GM23338 (cell line): ENCODE measurements at places on chromosomes 6 and 20. TPM values are rescaled to one million over a fixed set of nuclear protein-coding genes. Genes with fewer than 3 reads are reported as not detected.

DNA sequence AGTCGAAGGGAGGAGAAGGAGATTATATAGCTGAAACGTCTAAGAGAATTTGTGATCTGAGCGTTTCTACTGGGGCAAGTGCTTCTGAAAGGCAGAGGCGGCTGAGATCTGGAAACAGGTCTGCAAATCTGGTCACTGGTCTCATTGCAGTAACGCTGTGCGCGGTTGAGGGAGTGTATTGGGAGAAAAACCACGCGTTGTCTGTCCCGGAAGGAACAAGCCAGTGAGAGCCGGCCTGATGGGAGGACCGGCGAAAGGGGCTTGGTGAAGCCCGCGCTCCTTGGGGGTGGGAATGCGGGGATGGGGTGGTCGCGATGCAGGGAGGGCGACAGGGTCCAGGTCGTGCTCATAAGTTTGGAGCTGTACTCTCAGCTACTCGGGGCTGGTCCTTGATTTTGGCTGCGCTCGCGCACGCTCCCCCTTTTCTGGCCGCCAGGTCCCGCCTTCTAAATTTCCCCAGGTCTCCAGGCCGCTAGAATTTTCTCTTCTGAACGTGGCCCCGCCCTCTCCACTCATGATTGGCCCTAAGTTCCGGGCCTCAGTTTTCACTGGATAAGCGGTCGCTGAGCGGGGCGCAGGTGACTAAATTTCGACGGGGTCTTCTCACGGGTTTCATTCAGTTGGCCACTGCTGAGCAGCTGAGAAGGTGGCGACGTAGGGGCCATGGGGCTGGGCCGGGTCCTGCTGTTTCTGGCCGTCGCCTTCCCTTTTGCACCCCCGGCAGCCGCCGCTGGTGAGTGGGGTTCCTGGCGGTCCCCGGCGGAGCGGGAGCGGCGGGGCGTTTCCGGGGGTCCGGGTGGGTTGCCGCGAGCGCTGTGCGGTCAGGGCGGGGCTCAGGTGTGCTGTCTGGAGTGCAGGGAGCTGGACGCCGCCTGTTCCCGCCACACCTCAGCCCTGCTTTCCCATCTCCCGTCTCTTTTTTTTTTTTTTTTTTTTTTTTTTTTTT lies at the start of gene MICB:
TSS of gene MICB (plus strand) at position 615 of the 946 bp plus-strand sequence. CDS start at position 664, 49 bp downstream.
- peaks cover 38% of the 10 kb centered on the region for H3K27me3 ChIP-seq
- peak; percentile 99 for DNase-seq
- H3K4me1 ChIP-seq, result peaks cover 22% of the 10 kb centered on the region
- no peaks in the 10 kb centered on the region for H3K36me3 ChIP-seq

GRCh38 chr20:62796699-62797491 lies 622 bp downstream of the MRGBP start:
- no peak overlapping the region for H3K27ac ChIP-seq
- peak overlapping the region; percentile 67 for H3K4me3 ChIP-seq
- H3K4me1 ChIP-seq, result peaks cover 7% of the 10 kb centered on the region; the same call in 1 of the 2 replicates
- peaks cover 7% of the 10 kb centered on the region; the same call in 1 of the 2 replicates for H3K36me3 ChIP-seq
- peak; percentile 63 for DNase-seq

Gene TSPYL4
- total RNA-seq, result 16.2 and 19.8 TPM in 2 replicates

GRCh38 chr6:51568771-51569170 lies 518.6 kb downstream of the PKHD1 start:
- no peak overlapping the region for H3K4me3 ChIP-seq
- H3K4me1 ChIP-seq, result no peaks in the 10 kb centered on the region
- no peaks in the 10 kb centered on the region for H3K27me3 ChIP-seq

Gene CNKSR3
- 3.5 and 5.7 TPM in 2 replicates for total RNA-seq

Gene SIRPG
- not detected in 2 replicates for total RNA-seq

DNA sequence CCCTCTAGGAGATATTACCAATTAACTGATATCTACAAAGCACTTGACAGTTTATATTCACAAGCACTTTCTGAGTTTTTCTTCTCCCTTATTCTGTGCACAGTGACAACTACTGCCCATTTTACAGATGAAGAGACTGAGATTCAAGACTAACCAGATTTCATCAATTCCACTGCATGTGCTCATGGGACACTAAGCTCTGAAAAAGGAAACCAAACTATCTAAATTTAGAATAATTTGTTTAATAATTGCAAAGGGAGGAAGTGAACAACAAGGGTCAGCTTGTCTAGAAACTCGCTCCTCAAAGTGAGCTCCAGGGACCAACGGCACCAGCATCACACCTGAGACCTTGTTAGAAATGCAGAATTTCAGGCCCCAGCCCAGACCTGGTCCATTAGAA lies 50.8 kb upstream of the MYLIP start:
- no peaks in the 10 kb centered on the region for H3K36me3 ChIP-seq
- no peak overlapping the region for H3K4me3 ChIP-seq
- no peak for DNase-seq
- no peak overlapping the region for H3K27ac ChIP-seq

- no peaks in the 10 kb centered on the region for H3K27me3 ChIP-seq
- peaks cover 2% of the 10 kb centered on the region; the same call in 1 of the 2 replicates for H3K4me1 ChIP-seq
- H3K4me3 ChIP-seq, result no peak overlapping the region
- H3K27ac ChIP-seq, result no peak overlapping the region
- DNase-seq, result no peak
Measured at GRCh38 chr6:125759959-125760457, 10.6 kb downstream of the HEY2 start.

DNA sequence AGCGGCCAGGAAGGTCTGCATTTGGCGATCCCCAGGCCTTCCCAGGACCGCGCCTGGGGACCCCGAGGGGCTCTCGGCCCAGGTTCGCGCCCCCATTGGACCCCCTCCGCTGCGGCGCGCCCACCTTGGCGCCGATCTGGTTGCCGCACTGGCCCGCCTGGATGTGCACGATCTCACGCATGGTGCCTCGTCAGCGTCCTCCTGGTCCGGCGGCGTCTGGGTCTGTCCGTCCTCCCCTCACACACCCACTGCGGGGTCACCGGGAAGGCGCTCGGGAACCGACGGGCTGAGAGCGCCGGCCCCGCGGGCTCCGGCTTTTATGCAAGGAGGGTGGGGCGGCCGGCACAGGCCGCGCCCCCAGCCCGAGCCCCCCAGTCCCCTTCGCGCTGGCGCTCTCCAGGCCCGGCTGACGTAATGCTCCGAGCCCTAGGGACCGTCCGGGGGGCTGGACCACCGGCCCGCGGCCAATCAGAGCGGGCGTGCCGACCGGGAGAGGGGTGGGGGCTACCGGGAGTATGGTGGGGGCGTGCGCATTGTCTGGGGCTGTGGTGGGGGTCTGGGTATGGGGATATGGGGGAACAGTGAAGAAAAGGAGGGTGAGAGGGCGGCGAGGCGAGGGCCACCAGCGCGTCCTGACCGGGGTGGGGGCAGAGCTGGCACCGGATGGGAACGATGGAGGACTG lies at the start of gene TUBB2B:
TSS of gene TUBB2B (minus strand) at position 291 of the 683 bp plus-strand sequence. CDS start at position 181, 110 bp downstream.
- H3K36me3 ChIP-seq, result peaks cover 6% of the 10 kb centered on the region
- H3K27me3 ChIP-seq, result peaks cover 26% of the 10 kb centered on the region
- H3K27ac ChIP-seq, result peak within 1 kb of the TSS; percentile 79; the same call in 1 of the 2 replicates
- peaks cover 30% of the 10 kb centered on the region for H3K4me1 ChIP-seq
- H3K4me3 ChIP-seq, result peak within 1 kb of the TSS; percentile 93

- no peak overlapping the region for H3K27ac ChIP-seq
- H3K4me3 ChIP-seq, result no peak overlapping the region
- DNase-seq, result no peak
- peaks cover 7% of the 10 kb centered on the region for H3K4me1 ChIP-seq
Measured at GRCh38 chr6:1445650-1446330, 56.4 kb downstream of the FOXF2 start.

- peak overlapping the region; percentile 53 for H3K4me3 ChIP-seq
- DNase-seq, result peak; percentile 20
Measured at GRCh38 chr20:43188861-43189553, 699 bp downstream of the PTPRT start.

DNA sequence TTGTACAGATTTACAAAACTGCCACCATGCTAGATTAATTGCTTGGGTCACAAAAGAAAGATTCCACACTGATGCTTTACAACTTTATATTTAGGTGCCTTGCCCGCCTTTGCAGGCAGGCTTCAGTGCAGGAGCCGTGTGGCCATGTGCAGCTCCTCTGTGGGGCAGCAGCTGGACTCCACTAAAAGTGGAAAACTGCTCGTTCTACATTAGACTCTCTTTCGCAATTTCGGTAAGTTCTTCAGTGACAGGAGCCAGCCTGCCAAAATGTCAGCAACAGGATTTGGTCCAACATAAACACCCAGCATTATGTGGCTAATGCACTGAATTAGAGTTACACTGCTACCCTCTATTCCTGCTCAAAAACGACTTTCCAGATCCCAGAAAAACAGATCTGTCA lies 174.4 kb upstream of the KCNK16 start:
- H3K36me3 ChIP-seq, result no peaks in the 10 kb centered on the region
- no peak overlapping the region for H3K4me3 ChIP-seq
- peaks cover 19% of the 10 kb centered on the region for H3K4me1 ChIP-seq
- no peak for DNase-seq

Gene KHDC1L
- not detected in 2 replicates for total RNA-seq

GRCh38 chr6:1400126-1400850 lies 10.9 kb downstream of the FOXF2 start:
- H3K27ac ChIP-seq, result no peak overlapping the region
- H3K4me3 ChIP-seq, result no peak overlapping the region
- peaks cover 55% of the 10 kb centered on the region for H3K27me3 ChIP-seq
- peaks cover 14% of the 10 kb centered on the region; the same call in 1 of the 2 replicates for H3K4me1 ChIP-seq
- no peak for DNase-seq

DNA sequence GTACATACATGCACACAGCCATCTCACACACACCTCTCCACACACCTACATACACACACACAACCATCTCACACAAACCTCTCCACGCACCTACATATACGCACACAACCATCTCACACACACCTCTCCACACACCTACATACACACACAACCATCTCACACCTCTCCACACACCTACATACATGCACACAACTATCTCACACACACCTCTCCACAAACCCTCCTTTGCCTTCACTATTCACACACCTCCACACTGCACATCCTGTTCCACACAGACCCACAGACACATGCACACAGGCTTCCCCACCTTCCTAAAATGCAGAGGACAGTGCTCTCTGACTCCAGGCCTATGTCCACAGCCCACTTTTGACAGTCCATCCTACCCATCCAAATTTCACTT lies 16.3 kb upstream of the NINL start:
- H3K27me3 ChIP-seq, result no peaks in the 10 kb centered on the region
- no peaks in the 10 kb centered on the region for H3K4me1 ChIP-seq
- DNase-seq, result no peak
- no peaks in the 10 kb centered on the region for H3K36me3 ChIP-seq
- H3K4me3 ChIP-seq, result no peak overlapping the region

Gene NANP
- 5.8 and 7.6 TPM in 2 replicates for total RNA-seq

Gene NEURL2
- total RNA-seq, result 7.6 and 10.9 TPM in 2 replicates

DNA sequence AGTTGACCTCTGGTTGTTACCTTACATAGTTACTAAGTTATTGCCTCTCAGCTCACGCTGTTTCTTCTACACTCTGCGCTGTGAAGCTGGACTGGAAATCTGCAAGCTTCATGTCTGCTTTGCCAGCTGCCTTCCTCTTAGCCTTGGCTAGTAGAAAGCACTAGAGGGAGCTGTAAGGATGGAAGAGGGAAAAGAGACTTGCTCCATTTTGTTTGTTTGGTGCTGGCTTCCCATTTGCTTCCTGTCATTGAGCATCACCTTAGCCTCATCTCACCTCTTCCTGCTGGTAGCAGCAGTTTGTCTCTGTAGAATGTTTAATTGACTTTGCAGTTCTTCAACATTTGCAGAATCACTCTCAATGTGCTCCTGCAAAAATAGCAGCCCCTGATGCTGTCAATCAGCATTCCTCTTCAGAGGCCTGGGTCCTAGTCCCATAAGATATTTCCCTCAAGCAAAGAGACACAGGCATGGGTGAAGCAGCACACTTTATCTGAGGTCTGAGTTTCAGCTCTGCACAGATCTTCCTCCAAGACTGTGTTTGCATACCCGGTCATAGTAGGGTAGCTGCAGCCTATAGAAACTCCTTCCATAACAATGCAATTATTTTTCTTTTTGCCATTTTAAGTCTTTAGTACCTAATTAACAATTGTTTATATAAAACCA lies 302.2 kb upstream of the EPHA7 start:
- H3K27me3 ChIP-seq, result no peaks in the 10 kb centered on the region
- H3K4me1 ChIP-seq, result no peaks in the 10 kb centered on the region; the same call in none of the 2 replicates
- no peaks in the 10 kb centered on the region for H3K36me3 ChIP-seq
- no peak overlapping the region for H3K4me3 ChIP-seq
- H3K27ac ChIP-seq, result no peak overlapping the region

DNA sequence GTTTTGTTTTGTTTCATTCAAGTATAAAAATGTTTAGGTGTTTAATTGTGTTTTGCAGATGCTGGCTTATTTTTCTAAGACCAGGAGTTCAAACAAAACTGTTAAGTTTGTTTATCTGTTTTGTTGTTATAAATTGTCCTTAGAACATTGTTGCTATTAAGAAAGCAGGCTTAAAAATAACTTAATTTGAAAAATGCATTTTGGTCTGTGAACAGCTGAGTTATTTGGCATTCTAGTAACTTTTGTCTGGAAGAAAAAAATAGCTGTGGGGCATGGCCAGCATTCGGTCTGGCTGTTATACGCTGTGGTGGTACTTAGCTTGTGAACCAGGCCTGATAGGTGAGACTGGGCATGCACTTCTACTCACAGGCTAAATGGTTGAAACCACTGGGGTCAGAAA lies 37.8 kb downstream of the SLX4IP start:
- H3K27me3 ChIP-seq, result no peaks in the 10 kb centered on the region
- no peaks in the 10 kb centered on the region for H3K36me3 ChIP-seq
- no peak overlapping the region for H3K4me3 ChIP-seq
- H3K4me1 ChIP-seq, result peaks cover 60% of the 10 kb centered on the region
- DNase-seq, result no peak

GRCh38 chr6:149438855-149439254 lies 38.8 kb downstream of the SUMO4 start:
- H3K4me1 ChIP-seq, result no peaks in the 10 kb centered on the region
- H3K27me3 ChIP-seq, result no peaks in the 10 kb centered on the region
- H3K4me3 ChIP-seq, result no peak overlapping the region
- no peak for DNase-seq
- no peak overlapping the region for H3K27ac ChIP-seq

- no peaks in the 10 kb centered on the region for H3K27me3 ChIP-seq
- no peaks in the 10 kb centered on the region for H3K36me3 ChIP-seq
- DNase-seq, result no peak
- peaks cover 5% of the 10 kb centered on the region; the same call in 1 of the 2 replicates for H3K4me1 ChIP-seq
Measured at GRCh38 chr20:17642404-17643269, 39.4 kb downstream of the RRBP1 start.

DNA sequence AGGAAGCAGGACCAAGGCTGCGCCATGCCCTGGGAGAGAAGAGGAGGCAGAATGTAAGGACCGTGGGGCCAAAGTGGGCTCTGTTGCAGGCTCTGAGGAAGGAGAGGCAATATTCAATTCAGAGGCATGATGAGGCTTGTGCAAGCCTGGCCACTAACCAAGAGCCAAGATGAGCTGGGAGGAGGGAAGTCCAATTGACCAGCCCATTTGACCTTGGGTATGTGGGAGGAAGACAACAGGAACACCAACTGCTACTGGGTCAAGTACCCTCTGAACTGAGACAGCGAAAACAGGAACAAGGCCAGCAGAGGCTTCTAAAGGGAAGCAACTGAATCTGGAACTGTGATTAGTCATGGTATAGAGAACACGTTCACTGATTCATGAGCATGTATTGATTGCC lies 779.6 kb downstream of the MAFB start:
- H3K27ac ChIP-seq, result no peak overlapping the region
- H3K27me3 ChIP-seq, result no peaks in the 10 kb centered on the region
- no peaks in the 10 kb centered on the region for H3K4me1 ChIP-seq
- no peaks in the 10 kb centered on the region for H3K36me3 ChIP-seq
